Sciatic nerve (tissue), 2 donors: ENCODE measurements at places on chromosomes 13 and 19. TPM values are rescaled to one million over a fixed set of nuclear protein-coding genes. Genes with fewer than 3 reads are reported as not detected.

DNA sequence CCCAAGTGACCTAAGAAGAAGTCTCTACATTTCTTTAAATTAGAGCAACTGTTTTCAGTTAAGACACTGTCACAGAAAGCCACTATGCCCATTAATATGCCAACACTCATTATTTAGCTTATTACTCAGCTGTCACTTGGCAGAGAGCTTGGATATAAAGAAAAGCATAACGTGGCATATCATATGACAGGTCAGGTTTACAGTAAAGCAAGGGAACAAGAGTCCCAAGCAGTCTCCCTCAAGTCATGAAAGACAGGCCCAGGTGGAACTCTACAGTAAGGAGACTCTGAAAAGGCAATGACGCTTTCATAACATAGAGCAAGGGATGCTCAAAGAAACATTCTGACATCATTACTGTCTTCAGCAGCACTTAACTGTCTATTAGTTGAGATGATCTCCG lies 6.3 kb downstream of the LHFPL6 start:
- DNase-seq = no peak

Gene CBY2
- total RNA-seq = not detected

DNA sequence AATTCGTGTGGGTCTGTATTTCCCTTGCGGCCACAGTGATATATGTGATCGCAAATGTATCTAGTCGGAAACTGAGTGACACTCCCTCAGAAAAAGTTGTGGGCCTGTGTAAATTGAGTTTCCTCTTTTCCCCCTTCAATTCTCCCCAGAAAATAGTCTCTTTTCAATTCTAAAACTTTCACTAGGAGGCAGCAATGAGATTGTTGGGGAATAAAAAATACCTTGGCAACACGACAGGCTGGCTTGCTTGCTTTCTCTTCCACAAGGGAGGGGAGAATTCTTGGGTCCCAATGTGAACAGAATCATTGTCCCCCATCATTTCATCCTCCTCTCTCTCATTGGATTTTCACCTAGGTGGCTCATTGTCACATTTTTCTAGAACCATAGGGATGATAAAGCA lies 3.7 kb upstream of the SOX21 start:
- DNase-seq = no peak

GRCh38 chr19:11458236-11458900 lies 22.5 kb downstream of the ELAVL3 start:
- DNase-seq = no peak
